Naive B cell (primary cell): ENCODE measurements at places on chromosomes 1 and 21. TPM values are rescaled to one million over a fixed set of nuclear protein-coding genes. Genes with fewer than 3 reads are reported as not detected.

DNA sequence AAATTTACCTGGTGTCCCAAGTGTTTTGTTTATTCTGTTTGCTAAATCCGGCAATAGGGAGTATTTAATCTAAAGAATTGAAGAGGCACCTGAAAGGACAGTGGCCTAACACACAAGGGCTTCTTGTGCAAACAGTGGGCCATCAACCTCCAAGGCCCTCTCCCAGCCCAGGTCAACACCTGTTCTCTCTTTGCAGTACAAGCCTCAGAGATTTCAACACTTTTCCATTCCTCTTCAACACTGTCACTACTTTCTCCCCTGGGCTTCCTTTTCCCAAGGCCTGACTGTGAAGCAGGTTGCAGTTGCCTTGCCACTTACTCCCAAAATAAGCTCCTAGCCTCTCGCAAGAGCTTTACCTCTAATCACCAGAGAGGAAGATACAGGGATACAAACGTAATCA, 3.2 kb upstream of the SNAPIN start:
- H3K4me3 ChIP-seq: no peak overlapping the region
- no peaks in the 10 kb centered on the region for H3K27me3 ChIP-seq
- no peak overlapping the region for H3K27ac ChIP-seq
- peaks cover 12% of the 10 kb centered on the region for H3K4me1 ChIP-seq
- no peak for DNase-seq
- H3K36me3 ChIP-seq: no peaks in the 10 kb centered on the region

Gene REN
- polyA plus RNA-seq: not detected

DNA sequence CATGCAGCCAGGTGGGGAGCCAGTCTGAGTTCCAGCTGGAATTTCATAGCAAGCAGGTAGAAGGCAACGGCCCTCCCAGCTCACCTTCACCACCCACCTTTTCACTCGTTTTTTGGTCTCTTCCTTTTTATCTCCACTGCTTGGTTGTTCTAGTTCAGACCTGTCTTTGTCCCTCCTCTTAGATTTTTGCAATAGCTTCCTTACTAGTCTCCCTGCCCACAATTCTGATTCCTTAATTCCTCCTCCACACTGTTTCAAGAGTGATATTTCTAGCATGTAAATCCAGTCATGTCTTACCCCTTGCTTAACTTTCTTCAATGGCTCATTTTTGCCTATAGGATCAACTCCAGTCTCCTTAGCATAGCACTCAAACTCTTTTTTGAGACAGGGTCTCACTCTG, 119.6 kb downstream of the TMEM53 start:
- peaks cover 10% of the 10 kb centered on the region for H3K27me3 ChIP-seq
- DNase-seq: no peak
- H3K27ac ChIP-seq: no peak overlapping the region
- H3K4me1 ChIP-seq: no peaks in the 10 kb centered on the region

DNA sequence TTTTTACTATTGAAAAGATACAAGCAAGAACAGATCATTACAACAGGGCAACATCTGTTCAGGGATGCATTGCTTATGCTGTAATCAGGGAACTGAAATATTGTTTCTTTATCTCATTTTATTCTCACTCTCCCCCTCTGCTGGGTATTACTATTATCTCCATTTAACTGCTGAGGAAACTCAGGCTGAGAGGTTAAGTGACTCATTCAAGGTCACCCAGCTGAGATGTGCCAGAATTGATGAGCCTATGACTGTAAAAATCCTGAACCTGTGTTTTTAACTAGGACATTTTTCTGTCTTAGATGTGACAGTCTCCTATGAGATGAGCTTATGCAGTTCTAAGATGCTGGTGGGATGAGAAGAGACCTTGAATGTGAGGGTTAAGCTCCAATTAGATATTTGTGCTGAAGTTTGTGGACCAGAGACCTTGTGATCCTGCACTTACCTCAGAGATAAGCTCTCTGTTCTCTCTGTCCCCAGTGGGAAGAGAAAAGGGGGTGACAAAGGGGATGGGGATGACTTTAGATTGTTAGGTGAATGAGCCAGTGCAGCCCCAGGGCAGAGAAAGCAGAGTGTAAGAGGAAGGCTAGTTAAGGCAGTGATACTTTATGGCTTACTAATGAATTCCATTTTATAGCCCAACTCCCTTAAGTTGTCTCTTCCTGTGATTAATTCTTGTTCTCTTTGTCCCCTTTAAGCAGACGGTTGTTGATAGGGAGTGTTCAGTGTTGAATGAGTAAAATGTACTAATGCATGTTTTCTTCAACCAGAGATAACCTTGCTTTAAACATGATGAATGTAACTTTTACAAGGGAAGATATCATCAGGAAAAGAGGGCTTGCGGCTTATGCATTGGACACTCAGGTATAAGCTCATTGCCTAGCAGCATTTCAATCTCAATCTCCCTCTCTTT, 111.4 kb downstream of the HLX start:
- no peak overlapping the region for H3K27ac ChIP-seq
- peaks cover 8% of the 10 kb centered on the region for H3K4me1 ChIP-seq
- H3K36me3 ChIP-seq: peaks cover 10% of the 10 kb centered on the region
- H3K4me3 ChIP-seq: no peak overlapping the region
